ENCODE measurements at places on chromosomes 16 and 17.

GRCh38 chr17:43648916-43649315, 12.8 kb downstream of the MEOX1 start:
- no peak for DNase-seq

DNA sequence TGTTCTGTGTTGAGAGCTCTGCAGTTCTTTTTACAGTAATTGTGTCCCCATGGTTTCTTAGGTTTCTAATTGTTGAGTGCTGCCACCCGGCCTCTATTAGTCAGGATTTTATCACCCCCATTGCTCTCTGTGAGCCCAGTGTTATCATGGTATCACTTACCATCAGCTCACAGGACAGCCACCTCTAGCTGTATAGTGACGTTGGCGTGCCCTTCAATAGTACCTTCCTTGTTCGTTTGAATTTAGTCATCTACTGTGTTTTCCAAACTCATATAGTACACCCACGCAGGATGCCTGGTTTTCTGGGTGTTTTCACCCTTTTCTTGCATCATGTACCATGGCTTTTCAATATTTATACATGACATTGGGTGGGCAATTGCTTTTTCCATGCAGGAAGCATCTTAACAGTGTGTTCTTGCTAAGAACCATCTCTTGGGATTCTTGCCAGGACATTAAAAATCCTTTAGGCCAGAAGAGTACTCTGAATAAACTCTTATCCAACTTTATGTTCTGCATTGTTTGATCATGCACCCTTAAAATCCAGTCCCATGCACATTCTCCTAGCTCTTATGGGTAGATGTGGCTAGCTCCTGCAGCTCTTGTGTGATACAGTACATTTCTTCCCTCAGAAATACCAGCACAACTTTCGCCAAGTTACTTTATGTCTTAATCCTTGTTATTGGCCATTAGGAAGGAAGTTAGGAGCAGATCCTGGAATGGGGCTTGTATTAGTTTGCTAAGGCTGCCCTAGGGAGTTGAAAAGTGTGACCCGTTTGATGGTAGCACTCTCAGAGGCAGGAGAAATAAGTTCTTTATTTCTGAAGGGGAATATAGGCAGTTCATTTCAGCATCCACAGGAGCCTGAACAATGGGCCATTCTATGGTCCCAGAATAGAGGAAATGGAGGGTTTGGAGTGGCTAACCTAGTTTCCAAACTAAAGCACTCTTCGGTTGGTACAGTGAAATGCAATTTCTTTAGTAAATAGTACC, 11.3 kb upstream of the ABCA10 start:
- no peak for DNase-seq

GRCh38 chr17:1212946-1213345, 33.2 kb upstream of the ABR start:
- DNase-seq: no peak

DNA sequence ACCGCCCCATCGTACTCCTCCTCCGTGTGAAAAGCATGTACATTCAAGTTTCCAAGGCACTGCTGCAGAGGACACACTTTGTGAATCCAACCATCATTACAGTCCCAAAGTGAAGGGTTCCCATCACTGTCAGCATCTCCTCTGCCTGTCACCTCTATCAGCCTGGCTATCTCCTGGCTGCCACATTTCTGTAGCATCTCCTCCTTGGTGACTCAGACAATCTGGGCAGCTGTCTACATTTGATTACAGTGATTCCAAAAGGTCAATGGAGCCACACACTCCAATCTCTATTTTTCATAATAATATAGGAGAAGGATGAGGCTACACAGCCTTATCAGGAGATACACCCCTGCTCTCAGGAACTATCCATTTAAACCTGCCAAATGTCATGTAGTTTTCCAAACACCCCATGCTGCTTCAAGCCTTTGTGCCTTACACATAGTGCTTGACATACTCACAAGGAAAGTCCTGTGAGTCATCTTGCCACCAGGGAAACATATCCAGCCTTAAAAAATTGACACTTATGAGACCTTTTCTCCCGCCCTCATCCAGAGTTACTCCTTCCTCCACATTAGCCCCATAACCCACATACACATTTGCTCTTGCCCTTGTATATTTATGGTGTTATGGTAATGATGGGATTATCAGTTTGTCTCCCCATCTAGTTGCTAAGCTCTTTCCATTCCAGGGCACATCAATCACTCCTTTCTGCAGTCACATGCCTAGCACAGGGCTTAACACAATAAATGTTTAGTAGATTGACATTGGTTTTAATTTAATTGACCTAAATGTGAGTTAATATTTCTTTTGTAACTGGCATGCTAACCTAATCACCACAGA, 250.1 kb upstream of the CDH5 start:
- no peak for DNase-seq

GRCh38 chr16:53849585-53849984, 145.6 kb downstream of the FTO start:
- DNase-seq: no peak

- DNase-seq: no peak
These were observed 34.3 kb upstream of the LGALS9 start for GRCh38 chr17:27596566-27597187.

All from H54 (cell line).